Activated T-helper 1 cell treated with anti-CD3 and anti-CD28 coated beads, Interleukin-2, amount 50 U/mL, for 16 hours (primary cell): ENCODE measurements at places on chromosomes 3 and 15.

- no peak for DNase-seq
These were observed 258.7 kb upstream of the PPP2R3A start for GRCh38 chr3:135706758-135707375.

DNA sequence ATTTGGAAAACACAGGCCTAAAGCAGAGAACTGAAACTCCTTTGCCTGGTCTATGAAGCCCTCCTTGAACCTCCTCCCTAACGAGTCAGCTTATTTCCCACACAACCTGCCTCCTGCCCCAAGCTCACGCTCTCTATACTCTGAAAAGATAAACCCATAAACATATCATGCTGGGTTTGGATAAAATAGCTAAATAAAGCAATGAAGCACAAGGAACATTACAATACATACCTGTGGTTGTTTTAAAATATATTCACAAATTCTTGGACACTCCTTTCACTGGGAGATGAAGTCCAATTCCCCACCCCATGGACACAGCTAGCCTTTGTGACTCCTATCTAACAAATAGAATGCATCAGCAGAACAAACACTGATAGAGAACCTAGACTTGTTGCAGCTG, 98.2 kb downstream of the PLCH1 start:
- no peak for DNase-seq

GRCh38 chr3:197022405-197023231, 7.0 kb downstream of the MELTF start:
- no peak for DNase-seq

- DNase-seq, result no peak
These were observed at the start of gene SLC15A2 for GRCh38 chr3:121894301-121894990. Gene SLC15A2 (plus strand): TSS chr3:121894401. CDS start chr3:121894477, 76 bp downstream.

DNA sequence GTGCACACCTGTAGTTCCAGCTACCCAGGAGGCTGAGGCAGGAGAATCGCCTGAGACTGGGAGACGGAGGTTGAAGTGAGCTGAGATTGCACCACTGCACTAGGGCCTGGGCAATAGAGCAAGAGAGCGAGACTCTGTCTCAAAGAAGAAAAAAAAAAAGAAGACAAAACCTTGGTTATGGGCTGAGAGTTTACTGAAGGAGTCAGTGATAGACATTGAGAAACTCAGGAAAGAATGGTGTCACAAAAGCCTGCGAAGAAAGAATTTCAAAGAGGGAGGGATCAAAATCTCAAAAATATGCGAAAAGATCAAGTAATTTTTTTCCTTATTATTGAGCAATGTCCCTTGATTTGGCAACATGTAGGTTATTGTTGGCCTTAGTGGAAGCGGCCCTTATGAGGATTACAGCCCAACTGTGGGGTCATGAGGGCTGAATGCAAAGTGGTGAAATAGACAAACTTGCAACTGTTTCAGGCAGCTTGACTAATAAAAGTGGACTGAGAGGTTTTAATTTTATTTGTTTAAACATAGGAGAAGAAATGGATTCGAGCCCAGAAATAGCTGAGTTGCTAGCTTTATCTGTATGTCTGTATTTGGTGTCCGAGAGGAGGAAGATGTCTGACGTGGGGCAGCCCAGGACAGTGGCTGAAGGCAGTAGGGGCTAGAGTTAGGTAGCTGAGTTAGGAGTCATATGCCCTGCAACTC, 18.8 kb upstream of the CELF6 start:
- no peak for DNase-seq

GRCh38 chr15:56672721-56673120, 60.6 kb downstream of the ZNF280D start:
- DNase-seq, result no peak

DNA sequence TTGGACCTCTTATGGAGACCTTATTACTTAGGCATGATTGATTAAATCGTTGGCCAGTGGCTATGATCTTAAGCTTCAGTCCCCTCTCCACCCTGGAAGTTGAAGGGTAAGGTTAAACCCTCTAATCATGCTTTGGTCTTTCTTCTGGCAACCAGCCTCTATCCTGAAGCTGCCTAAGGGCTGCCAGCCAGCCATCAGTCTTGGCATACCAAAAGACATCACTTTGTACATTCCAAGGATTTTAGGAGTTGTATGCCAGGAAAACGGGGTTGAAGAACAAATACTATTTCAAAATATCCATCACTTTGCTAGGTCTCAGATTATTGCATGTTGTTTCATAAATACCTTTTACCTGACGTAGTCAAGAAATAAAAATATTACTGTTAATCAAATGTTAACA, 28.9 kb downstream of the UBE2E2 start:
- DNase-seq, result no peak

GRCh38 chr3:55203546-55203945, 275.7 kb upstream of the LRTM1 start:
- no peak for DNase-seq

DNA sequence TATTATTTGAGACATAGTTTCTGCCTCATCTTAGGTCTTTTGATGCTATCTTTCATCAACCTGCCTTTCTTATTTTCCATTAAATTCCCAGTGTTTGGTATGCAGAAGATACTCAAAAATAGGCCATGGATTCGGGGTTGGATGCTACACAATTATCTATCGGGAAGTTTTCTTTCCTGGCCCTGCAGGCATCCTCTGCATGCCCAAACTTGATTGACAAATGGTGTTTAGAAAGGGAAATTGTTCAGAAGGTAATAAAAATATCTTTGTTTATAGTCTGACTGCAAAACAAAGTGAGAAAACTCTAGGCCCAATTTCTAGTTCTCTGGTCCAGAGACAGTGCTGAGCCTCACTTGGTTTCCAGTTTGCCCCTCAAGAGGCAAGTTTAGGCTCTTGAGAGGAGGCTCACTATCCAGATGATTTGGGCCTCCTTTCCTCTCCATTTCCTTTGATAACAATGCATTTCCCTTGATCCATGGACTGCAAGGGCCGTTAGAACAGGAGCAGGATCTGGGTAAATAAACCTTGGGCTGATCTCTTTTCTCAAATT, 157.1 kb upstream of the DPH6 start:
- no peak for DNase-seq

DNA sequence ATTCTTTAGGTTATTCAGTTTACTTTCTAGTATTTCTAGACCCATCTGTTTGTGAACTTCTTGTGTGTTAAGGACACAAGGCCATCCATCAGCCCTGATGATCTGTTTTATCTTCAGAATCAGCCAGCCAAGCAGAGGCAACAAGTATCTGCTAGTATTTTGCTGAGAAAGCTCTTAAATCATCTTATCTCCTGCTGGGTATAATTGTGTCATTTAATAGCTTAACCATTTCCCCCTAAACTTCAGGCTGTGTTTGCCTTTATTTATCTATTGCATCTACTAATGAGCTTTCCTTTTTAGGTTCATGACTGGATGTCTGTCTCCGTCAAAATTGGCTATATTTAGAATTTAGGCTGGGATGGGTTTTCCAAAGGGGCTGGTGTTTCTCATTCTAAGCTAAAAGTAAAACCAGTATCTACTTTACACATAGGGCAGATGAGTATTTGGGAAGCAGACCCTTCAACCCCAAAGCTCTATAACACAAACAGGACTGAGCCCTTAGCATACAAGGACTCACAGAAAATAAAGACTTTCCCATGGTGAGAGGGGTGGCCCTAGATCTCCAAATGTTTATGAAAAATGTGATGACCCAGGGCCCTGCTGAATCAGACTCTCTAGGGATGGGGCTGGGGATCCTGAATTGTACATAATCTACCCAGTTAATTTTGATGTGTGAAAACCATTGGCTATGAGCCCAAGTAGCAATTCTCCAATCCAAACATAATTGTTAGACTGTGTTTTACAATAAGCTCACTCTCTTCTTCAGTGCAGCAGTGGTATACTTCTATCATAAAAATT, 65.3 kb upstream of the PSMD6 start:
- DNase-seq, result no peak
